ENCODE measurements at places on chromosomes 1 and 21.

- peak; percentile 67 for DNase-seq
These were observed 94.4 kb upstream of the KRTAP19-8 start for GRCh38 chr21:31132574-31133242.

- no peak for DNase-seq
These were observed 17.0 kb upstream of the SUCO start for GRCh38 chr1:172515927-172516326.

DNA sequence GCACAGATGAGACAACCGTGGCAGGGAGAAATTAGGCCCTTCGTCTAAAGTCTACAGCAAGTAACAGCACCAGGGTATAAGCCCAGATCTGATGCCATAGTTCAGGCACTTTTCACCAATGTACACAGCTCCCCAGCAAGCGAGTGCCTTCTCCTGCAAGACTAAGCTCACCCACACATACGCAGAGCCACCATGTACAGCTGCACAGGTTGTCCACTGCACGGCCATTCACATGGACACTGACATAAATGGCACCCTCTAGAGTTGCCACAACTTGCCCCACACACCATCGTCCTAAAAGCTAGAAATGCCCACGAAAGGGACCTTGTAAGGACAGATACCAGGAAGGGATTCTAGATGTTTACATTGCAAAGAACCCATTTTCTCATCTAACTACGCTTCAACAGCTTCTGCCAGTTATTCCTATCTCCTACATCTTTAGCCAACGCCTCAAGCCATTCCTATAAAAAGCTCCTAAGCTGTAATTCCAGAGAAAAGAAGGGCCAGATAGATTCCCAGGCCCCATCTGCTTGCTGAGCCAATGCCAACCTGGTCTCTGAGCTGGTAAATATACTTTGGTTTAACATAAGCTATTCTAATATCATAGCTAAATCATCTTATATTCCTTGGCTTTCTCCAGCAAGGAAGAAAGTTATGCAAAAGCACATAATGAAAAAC is 174.0 kb upstream of the KAZN start:
- no peak for DNase-seq

DNA sequence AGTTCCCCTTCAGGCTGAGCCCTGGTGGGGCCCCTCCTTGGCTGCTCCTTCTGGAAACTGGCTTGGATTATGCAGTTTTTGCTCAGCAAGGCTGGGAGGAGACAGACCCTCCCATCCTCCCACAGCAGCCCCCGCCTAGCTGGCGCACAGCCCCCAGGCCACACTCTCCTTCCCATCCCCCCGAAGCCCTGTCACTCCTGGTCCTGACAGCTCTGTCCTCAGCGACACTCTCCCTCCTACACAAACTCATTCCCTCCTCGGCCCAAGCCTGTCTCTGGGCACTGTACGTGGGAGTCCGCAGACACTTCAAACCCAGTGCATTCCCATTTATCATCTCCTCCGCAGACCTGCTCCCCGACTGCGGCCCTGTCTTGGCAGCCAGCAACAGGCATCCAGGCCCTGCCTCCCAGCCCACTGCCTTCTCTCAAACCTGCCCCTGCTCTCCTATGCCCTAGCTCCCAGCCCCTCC is 25.0 kb upstream of the EPHB2 start:
- no peak for DNase-seq

- no peak for DNase-seq
These were observed 121.6 kb downstream of the PTBP2 start for GRCh38 chr1:96843196-96843595.

GRCh38 chr1:174703309-174703708 is 255.5 kb downstream of the GPR52 start:
- DNase-seq = no peak

- DNase-seq = no peak
These were observed 44.7 kb upstream of the DISC1 start for GRCh38 chr1:231581859-231582258.

DNA sequence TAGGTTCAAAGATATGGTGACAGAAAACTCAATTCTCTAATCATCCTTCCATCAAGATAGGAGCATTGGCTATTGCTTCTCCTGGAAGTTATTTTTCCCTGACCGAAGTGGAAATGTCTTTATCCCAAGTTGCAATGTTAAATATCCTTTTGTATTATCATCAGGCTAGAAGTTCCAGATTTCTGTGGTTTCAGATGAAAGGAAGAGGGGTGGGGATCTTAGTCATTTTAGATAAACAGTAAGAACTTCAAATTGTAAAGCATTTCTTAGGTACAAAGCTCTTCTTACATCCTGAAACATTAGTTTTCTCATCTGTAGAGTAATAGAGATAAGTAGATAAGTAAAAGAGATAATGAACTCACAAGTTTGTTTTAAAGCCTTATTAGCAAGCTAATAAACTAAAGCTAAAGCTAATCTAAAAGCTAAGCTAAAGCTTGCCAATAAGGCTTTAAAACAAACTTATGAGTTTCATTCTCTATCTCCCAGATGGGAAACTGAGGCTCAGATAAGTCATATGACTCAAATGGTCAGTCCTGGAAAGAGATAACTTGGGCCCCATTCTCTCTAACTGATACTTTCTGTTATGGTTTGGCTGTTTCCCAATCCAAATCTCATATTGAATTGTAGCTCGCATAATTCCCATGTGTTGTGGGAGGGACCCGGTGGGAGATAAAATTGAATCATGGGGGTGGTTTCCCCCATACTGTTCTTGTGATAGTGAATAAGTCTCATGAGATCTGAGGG is 99.2 kb upstream of the KCNK2 start:
- no peak for DNase-seq

DNA sequence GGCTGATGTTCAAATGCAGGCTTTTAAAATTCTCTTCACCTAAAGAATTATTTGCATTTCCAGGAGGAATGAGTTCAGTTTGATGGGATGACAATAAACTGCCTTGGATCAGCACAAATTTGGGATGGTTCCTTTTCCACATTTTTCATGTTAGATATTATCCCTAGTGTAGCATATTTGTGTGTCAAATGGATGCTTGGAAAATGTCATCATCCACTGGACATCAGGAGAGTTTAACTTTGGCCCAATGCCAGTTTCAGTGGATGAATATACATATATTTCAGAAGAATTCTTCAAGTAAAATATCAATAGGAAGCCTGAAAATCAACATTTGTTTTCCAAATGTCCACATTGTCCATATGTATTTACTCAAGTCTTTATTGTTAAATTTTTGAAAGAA is 116.5 kb upstream of the COL24A1 start:
- DNase-seq = no peak

GRCh38 chr1:32772281-32773017 is 44.7 kb downstream of the YARS1 start:
- DNase-seq = no peak

DNA sequence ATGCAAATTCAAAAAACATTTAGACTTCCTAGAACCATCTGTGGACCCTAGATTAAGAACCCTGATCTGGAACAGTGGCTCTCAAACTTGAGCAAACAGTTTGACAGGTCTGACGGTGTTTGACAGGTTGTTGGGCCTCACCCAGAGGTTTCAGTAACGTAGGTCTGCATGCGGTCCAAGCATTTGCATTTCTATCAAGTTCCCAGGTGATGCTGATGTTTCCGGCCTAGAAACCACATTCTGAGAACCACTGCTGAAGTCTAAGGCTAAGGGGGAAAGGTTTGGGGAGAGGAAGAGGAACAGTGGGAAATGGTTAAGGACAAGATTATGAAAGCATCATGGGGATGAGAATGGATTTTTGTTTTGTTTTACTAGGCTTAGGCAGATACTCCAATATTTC is 48.6 kb downstream of the MDM4 start:
- DNase-seq = no peak

DNA sequence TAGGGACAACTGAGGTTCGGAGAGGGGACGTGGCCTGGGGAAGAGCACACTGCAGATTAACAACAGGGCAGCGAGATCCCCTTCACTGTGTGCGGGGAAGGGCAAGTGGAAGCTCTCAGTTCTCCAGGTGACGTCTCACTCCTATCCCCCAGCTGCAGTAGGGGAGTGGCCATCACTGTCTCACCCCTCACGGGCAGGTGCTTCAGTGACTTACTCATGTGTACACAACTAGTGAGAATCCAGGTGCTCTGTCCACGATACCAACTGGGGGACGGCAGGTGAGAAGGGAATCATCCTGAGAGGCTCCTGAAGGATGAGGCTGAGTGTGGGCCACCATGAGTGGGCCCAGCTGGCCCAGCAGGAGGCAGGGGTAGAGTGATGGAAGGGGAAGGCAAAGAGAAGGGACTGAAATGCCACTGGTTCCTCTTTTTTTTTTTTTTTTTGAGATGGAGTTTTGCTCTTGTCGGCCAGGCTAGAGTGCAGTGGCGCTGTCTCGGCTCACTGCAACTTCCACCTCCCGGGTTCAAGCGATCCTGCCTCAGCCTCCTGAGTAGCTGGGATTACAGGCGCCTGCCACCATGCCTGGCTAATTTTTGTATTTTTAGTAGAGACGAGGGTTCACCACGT is 25.9 kb downstream of the RHBG start:
- DNase-seq = no peak

- DNase-seq = no peak
These were observed 7.5 kb downstream of the KIF1B start for GRCh38 chr1:10217748-10218441.

GRCh38 chr21:14483296-14483695 is 62.8 kb downstream of the SAMSN1 start:
- DNase-seq = no peak

- DNase-seq = no peak
These were observed 32.1 kb downstream of the URB2 start for GRCh38 chr1:229657993-229658755.

DNA sequence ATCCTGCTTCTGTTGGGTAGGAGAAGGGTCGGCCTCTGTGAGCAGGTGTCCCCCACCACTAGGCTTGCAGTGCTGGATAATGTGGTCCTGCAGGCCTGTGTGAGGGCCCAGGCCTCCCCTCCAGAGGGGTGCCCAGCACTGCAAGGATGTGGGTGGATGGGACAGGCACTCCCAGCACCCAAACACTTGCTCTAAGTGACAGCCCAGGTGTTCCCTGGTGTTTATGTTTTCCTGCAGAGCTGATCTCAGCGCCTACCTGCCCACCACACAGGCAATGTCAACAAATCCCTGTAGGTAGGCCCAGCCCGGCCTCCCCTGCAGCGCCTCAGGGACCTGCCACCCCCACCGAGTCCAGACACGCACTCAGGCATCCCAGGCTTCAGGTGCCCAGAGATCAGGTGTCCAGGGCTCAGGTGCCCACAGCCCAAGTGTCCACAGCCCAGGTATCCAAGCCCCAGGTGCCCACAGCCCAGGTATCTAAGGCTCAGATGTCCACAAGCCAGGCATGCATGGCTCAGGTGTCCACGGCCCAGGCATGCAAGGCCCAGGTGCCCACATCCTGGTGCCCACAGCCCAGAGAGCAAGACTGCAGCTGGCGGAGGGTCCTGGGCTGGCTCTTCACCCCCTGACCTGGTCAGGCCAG is 59.2 kb downstream of the WNT9A start:
- DNase-seq = no peak

Data from activated gamma-delta T cell treated with Interleukin-2 at 50 U/mL for 16 hours (primary cell).